ENCODE measurements at places on chromosomes 4 and X.

- no peak for DNase-seq
Observed at GRCh38 chr4:106340774-106341173, 24.4 kb downstream of the AIMP1 start.

- DNase-seq: no peak
Observed at GRCh38 chr4:40446839-40447238, 111.7 kb downstream of the CHRNA9 start.

- no peak for DNase-seq
Observed at GRCh38 chrX:138890491-138890890, 179.0 kb upstream of the FGF13 start.

GRCh38 chr4:48620831-48621230 is 130.8 kb downstream of the ZAR1 start:
- no peak for DNase-seq

DNA sequence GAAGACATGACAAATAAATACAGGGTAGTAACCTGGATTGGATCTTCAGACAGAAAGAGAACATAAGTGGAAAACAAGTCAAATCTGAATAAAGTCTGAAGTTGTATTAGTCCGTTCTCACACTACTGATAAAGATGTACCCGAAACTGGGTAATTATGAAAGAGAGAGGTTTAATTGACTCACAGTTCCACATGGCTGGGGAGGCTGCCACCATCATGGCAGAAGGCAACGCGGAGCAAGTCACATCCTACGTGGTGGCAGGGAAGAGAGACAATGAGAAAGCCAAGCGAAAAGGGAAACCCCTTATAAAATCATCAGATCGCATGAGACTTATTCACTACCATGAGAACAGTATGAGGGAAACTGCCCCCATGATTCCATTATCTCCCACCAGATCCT is 82.8 kb downstream of the USP46 start:
- no peak for DNase-seq

DNA sequence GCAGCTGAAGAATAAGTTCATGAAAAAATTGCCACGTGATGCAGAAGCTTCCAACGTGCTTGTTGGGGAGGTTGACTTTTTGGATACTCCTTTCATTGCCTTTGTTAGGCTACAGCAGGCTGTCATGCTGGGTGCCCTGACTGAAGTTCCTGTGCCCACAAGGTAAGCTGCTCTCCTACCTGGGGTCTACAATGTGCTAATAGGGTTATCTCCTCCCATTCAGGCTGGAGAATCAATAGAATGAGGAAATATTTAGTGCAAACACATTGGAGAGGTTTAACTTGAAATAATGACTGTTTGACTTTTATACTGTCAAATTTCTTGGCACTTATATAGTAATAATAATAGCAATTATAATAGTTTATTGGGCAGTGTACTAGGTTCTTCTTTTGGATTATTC is 101.8 kb downstream of the SLC4A4 start:
- DNase-seq: no peak

DNA sequence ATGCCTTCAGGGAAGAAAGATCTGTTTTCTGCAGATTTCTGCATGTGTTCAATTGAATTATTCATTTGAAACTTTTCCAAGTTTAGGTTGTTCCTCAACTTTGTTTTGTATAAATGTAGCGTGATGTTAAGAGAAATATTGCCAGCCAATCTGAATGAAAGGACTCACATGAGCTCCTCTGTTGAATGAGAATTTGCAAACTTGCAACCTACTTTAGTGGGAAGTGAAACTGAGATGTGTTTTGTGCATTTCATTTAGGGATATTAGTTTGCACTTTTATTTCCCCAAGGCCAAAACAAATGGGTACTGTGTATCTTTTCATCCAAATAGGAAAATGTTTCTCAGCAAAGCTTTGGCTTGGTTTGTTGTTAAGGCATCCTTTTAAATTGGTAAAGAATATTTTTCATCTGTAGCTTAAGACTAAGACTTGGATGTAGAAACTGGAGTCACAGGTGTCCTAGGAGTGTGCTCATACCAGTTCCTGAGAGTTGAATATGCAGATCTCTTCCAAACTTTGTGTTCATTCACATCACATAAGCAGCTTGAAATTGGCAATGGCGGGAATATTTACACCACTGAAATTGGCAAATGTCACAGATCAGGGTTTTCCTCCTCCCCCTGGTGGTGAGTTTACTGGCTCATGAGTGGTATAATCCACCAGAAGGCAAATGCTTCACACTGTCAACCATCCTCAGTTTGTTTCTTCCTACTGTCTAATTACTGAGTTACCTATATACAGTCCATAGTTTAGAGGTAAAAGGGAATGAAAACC is 193.6 kb upstream of the BANK1 start:
- DNase-seq: no peak

- DNase-seq: no peak
Observed at GRCh38 chr4:168141733-168142132, 49.4 kb downstream of the ANXA10 start.

DNA sequence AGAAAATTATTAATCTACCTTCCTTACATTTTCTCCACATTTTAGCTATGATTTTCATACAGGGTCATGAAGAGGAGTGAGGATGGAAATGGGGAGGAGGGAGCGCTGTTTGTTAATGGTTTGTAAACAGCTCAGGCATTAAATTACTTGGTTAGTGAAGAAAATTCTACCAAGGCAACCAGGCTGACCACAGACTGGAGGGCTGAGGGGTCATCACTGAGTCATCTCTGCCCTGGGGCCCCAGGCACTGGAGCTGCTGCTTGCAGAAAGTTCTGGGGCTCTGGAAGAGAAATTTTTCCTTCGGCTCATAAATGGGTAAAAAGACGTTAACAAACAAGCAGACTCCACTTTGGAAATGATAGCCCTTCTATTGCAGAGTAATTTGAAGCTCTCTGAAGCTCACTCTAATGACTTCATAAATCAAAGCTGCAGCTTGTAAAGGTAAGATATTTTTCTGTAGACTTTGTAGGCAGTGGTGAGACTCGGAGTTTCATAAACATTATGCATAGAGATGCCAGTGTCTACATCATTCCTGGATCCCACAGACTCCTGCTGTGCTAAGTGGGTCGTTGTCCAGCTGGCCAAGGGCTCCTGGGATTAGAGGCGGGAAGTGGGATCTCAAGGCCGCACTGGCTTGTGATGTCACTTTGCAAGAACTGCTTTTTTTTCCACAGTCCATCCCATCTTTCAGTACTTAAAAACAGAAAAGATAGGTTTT is 159.6 kb downstream of the PTTG2 start:
- DNase-seq: no peak

DNA sequence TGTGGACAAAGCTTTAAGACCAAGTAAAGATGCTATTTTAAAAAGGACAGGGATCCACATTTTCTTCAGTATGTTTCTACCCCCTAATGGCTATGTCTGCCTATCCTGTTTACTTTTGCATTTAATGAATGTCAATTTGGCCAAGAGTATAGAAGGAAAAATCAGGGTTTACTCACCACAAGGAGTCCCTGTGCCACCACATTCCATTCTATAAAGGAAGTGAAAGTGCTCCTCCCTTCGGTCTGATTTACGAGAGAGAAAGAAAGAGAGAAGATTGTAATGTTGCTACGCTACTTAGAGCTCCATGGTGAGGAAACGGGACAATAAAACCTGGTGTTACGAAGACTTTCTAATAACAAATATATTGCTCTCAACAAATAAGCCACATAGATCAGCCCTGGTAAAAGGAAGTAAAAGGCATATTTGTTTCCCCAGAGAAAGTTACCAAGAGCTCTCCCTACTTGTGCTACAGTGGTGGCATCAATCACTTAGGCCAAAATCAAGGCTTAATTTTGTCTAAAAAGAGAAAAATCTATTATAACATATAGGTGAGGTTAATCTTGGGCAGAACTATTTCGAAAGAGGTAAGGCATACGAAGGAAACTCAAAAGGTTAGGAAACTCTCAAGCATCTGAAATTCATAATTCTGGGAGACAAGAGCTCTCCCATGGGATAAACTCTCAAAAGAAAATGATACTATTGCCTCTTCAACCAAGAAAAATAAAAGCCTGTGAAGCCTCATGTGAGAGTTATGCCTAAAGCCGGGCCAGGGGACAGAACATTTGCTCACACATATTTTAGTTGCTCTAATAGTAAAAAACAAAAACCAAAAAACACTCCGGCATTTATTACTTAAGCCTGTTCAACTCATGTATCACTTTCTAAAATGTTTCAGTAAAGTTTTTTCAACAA is 29.5 kb downstream of the TAPT1 start:
- no peak for DNase-seq

- DNase-seq: no peak
Observed at GRCh38 chrX:13770013-13770535, 35.5 kb downstream of the OFD1 start.

GRCh38 chrX:107851215-107851614 is 25.5 kb downstream of the MID2 start:
- DNase-seq: no peak

GRCh38 chr4:156596026-156596425 is 375.6 kb downstream of the PDGFC start:
- DNase-seq: no peak

- no peak for DNase-seq
Observed at GRCh38 chr4:85725721-85726170, 250.8 kb downstream of the ARHGAP24 start.

DNA sequence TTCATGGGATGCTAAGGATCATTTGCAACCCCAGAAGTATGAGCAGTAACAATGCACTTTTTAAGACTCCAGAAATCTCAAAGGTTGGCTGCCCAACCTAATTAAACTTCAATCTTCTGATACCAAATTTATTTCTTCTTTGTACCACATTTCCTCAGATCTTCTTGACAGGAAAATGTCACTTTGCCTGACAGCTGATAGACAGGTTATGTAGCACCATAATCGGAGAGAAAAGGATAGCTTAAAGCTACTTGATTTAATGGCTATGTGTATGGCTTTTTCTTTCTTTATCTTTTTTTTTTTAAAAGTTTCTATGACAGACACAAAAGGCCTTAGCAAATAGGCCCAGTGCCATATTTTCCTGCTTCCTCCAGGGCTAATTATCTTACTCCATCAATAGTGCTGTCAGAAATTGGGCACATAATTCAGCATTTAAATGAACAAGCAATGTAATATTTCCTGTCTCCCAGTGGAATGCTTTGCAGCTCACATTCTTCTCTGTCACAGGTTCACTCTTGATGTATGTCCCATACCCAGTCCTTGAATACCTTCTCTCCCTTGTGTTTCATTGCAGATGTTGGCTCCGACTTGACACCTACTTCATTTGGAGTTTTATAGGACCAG is 795.7 kb downstream of the ADGRL3 start:
- no peak for DNase-seq

GRCh38 chr4:165504184-165504583 is 125.4 kb downstream of the CPE start:
- DNase-seq: no peak

GRCh38 chr4:85475631-85476233 is 782 bp downstream of the ARHGAP24 start:
- DNase-seq: no peak

- no peak for DNase-seq
Observed at GRCh38 chr4:15031197-15031596, 28.9 kb downstream of the CPEB2 start.

Data from hypothalamus (tissue), 51 donors.